ENCODE measurements at places on chromosomes 5 and 9.

- no peak for DNase-seq
These were observed 42.8 kb downstream of the CAMSAP1 start for GRCh38 chr9:135864447-135865049.

GRCh38 chr5:179318221-179318955 lies 26.9 kb downstream of the ADAMTS2 start:
- DNase-seq = no peak

DNA sequence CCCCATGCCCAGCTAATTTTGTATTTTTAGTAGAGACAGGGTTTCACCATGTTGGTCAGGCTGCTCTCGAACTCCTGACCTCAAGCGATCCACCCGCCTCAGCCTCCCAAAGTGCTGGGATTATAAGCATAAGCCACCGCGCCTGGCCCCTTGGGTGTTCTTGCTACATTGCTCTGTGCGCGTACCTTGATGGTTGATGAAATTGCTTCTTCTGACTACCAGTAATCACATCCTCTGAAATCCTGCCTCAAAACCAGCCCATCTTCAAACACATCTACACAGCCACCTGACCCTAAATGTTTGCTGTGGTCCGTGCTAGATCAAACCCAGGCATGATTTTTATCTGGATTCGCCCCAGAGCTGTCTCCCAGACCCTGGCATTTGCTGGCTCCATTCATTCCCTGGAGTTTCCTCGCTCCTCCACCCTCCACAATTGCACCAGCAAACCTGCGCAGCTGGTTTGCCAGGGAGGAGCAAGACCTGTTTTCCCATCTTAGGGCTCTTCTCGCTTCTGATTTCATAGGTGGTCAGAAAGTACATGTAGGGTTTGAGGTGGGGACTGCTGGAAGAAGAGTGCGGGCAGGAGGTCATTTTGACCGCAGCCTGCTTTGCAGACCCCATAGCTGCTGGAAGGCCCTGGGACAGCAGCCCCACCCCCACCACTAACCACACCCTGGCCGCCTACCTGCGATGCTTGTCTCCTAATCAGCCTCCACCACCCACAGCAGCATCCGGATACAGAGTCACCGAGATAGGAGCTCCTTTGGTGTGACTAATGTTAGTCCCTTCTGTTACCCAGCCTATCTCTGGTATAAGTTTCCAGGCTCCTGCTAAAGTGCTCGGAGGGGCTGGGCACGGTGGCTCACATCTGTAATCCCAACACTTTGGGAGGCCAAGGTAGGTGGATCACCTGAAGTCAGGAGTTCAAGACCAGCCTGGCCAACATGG lies 22.7 kb downstream of the SWI5 start:
- DNase-seq = no peak

- no peak for DNase-seq
These were observed 93.9 kb downstream of the SLC44A1 start for GRCh38 chr9:105338308-105338707.

- no peak for DNase-seq
These were observed 468.4 kb downstream of the ZSWIM6 start for GRCh38 chr5:61800450-61800849.

DNA sequence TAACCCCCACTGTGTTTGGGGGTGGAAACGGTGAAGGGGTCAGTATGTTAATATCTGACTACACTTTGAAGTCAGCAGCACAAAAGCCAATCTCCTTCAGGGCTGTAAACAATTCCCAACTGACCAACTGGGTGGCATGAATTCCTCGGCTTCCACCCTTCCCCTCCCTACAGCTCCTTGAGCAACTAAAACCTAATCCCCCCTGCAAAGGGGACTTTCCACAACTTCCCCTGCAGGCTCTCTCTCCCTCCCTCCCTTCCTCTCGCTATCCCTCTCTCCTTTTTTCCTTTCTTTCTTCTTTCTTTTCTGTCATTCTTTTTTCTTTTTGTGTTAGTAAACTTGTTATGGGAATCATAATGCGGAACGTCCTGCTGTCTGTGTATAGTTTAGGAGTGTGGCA lies 65.1 kb upstream of the PTCH1 start:
- no peak for DNase-seq

- no peak for DNase-seq
These were observed 177.9 kb downstream of the PCSK1 start for GRCh38 chr5:96254980-96255691.

- DNase-seq = no peak
These were observed 527.8 kb downstream of the KCTD16 start for GRCh38 chr5:144698484-144698883.

GRCh38 chr5:136006164-136006563 lies 22.6 kb upstream of the TGFBI start:
- no peak for DNase-seq
